ENCODE measurements at places on chromosomes 3 and 15.

- DNase-seq, result no peak
Observed at GRCh38 chr3:52798978-52799476, 4.4 kb downstream of the ITIH3 start.

DNA sequence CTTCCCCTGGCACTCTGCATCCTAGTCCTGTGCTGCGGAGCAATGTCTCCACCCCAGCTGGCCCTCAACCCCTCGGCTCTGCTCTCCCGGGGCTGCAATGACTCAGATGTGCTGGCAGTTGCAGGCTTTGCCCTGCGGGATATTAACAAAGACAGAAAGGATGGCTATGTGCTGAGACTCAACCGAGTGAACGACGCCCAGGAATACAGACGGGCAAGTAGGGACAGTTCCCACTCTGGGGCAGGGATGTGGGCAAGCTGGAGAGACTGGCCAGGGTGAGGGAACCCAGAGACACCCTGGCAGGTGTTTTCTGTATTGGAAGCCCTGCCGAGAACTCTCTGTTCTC, 247 bp downstream of the FETUB start:
- peak; percentile 33 for DNase-seq

- DNase-seq, result peak; percentile 78
Observed at GRCh38 chr3:37996785-37997301, 6.3 kb downstream of the VILL start.

GRCh38 chr15:25464784-25465183, 26.0 kb upstream of the UBE3A start:
- DNase-seq, result no peak

GRCh38 chr3:40382617-40382979, 4.4 kb upstream of the ENTPD3 start:
- no peak for DNase-seq

GRCh38 chr15:77611767-77612166, 20.9 kb downstream of the LINGO1 start:
- no peak for DNase-seq

DNA sequence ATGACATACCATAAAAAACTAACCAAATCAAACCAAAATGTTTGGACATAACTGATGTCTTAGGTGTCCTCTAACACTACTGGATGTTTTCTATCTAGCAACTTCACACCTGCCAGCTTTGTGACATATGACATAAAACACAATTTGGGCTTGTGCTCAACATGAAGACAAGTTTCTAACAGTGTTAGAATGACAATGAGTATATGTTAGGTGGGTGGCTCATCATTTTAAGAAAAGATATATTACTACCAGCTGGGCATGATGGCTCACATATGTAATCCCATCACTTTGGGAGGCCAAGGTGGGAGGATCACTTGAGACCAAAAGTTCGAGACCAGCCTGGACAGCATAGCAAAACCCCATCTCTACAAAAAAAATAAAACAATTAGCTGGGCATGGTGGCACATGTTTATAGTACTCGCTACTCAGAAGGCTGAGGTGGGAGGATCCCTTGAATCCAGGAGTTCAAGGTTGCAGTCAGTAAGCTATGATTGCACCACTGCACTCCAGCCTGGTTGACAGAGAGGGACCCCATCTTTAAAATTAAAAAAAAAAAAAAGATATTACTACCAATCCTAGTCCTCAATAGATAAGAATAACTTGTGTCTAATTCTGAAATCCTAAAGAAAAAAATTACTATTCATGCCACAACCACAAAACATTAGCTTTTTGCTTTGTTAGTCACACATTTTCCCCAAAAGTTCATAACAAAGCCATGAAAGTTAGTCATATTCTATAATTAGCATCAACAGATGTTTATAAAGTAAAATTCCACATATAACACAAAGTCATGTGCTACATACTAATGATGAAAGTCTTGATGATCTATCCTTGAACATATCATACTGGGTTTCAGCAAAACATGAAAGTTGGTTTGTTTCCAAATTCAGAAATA, 59.9 kb downstream of the LRRFIP2 start:
- DNase-seq, result peak; percentile 79

- DNase-seq, result no peak
Observed at GRCh38 chr3:190697502-190697830, 165.0 kb downstream of the GMNC start.

DNA sequence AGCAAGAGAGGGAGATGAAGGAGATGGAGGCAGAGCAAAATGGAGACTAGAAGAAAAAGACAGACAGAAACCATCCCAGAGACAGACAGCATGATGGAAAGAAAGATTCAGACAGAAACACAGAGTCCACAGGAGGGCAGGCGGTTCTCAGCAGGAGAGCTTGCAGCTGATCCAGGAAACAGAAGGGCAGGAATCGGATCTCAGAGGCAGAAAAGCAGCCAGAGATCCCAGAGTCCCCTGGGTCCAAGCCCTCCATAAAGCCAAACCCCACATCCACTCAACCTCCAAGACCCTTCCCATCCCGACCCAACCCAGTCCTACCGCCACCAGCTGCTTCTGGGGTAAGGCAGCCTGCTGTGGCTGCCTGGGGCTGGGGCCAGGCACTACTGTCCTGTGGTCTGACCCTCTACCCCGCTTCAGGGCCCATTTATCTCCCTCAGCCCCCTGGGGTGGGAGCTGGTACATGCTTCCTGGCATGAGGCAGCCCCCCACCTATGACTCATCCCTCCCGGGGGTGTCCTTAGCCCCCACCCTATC, at the start of gene UCN2:
UCN2 (minus strand) TSS at position 400 of the 537 bp plus-strand sequence. CDS start 657 bp downstream, outside the sequence.
- DNase-seq, result peak; percentile 28

DNA sequence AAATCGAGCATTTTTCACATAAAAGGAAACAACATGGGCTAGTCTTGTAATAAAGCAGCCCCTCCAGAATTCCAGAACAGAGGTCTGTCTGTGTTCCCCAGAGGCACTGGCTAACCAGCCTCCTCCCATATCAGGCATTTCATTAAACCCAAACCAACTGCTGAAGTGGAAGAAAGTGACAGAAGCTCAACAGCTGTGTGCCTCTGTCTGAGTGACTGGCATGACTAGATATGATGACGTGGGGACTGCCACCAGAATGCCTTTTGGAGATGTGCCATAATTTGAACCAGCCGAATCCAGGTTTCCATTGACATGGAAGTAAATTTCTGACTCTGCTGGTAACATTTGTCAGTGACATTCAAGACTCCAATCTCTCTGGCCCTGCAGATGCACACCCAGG, 8.7 kb downstream of the LIMD1 start:
- no peak for DNase-seq

- no peak for DNase-seq
Observed at GRCh38 chr15:71510763-71511162, 299.6 kb upstream of the NR2E3 start.

DNA sequence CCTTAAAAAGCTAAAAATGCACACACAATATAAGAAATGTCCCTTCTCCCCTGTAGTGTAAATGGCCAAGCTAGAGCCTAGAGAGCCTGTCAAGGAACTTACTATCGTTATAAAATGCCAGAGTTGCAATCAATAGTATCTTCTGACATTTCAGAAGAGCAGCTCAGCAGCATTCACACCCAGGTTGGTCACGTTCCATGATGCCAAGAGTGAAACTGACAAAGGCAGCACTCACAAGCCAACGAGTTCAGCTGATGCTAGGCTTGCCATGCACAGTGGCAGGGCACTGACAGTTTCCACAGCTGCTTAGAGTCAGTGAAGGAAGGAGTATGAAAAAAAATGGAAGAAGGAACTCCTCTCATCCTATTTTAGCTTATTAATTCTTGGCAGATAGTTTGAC, 331.4 kb upstream of the CCDC54 start:
- DNase-seq, result no peak

GRCh38 chr3:18669374-18669773, 244.2 kb upstream of the SATB1 start:
- DNase-seq, result no peak

DNA sequence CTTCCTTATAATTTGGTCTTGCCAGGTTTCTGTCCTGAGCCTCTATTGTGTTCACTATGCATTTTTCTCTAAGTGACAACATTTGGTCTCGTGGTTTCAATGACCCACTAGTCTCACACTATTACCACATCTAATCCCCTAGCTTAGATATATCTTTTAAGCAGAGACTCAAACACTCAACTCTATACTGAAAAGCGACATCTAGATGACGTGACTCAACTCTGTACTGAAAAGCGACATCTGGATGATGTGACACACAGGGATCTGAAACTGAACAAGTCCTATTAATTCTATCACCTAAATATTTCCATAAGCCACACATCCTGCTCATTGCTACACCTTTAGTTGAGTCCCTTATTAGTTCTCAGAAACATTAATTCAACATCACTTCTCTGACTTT, 141.7 kb upstream of the MBNL1 start:
- no peak for DNase-seq

GRCh38 chr15:27870320-27870719, 228.8 kb downstream of the OCA2 start:
- DNase-seq, result no peak

- no peak for DNase-seq
Observed at GRCh38 chr15:85886309-85886811, 91.6 kb upstream of the KLHL25 start.

GRCh38 chr3:105733356-105733755, 135.5 kb downstream of the CBLB start:
- no peak for DNase-seq

DNA sequence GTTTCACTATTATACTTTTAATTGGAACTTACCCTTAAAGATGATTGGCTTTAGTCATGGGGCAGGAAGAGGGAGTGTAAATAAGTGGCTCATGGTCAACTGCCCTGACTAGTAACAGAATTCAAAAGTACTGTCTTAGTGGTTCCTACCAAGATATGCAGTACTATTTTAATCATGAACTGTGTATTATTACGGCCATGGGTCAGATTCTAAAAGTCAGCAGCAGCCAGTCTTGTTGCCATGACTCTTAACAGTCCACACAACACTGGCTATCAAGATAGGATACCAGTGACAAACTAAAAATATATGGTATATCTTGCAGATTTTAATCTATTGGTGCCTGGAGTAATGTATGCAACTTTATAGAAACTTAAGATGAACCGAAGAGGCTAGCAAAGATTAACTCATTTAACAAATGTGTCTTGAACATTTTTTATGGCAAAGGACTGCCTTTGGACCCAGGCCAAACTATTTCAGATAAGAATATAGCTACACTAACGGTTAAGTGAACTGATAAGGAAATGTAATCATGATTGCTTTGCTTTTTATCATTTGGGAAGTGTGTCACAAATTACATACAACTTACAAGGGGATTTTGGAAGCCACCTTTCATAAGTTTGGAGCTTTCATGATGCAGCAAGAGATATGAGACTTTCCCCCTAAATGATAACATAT, 163.7 kb downstream of the TCF12 start:
- DNase-seq, result no peak

- no peak for DNase-seq
Observed at GRCh38 chr3:78267235-78267634, 1227.3 kb downstream of the ROBO2 start.

GRCh38 chr15:26869628-26870027, 2.8 kb downstream of the GABRA5 start:
- no peak for DNase-seq

Data from AG08395 (cell line).